ENCODE measurements at places on chromosomes 3 and 15.

DNA sequence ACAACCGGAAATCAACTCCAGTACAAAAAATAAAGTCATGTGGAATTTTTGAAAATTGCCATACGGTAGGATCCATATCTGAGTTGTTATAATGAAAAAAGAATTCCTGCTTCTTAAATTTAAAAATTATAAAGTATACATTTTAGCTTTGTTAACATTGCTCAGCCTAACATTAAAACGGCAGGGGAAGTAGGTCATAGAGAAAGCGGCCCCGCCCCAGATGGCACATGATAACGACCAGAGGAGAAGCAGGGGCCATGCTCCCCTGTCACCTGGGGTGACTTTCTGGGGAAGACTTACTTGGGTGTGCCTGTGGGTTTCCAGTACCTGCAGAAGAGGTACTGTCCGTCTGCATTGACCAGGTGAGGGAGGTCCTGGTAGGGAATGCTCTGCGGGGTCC, 921 bp downstream of the MGLL start:
- DNase-seq, result no peak

DNA sequence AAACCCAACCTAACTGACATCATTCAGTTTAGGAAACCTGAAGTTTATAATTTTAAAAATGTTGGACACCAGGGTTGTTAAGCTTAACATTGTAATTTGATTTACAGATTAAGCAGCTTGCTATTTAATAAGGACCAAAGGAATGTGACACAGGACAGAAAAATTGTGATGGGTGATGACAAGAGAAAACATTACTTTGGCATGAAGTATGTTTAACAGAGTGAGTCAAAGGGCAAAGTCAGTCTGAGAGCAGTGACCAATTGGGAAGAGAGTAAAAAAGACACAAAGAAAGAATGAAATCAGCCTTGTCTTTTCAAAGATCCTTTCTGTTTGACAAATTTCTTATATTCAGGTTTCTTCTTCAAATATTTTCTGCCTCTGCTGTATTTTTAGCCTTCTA, 1301.6 kb downstream of the SI start:
- no peak for DNase-seq

- DNase-seq, result no peak
These were observed 1.1 kb downstream of the IQCF6 start for GRCh38 chr3:51777985-51778384.

GRCh38 chr3:23175341-23176083, 27.6 kb upstream of the UBE2E2 start:
- no peak for DNase-seq

GRCh38 chr3:29827756-29828155, 546.9 kb downstream of the RBMS3 start:
- DNase-seq, result no peak

GRCh38 chr3:56368846-56369245, 99.4 kb downstream of the ERC2 start:
- no peak for DNase-seq

- DNase-seq, result no peak
These were observed 36.6 kb upstream of the MGLL start for GRCh38 chr3:127858937-127859336.

DNA sequence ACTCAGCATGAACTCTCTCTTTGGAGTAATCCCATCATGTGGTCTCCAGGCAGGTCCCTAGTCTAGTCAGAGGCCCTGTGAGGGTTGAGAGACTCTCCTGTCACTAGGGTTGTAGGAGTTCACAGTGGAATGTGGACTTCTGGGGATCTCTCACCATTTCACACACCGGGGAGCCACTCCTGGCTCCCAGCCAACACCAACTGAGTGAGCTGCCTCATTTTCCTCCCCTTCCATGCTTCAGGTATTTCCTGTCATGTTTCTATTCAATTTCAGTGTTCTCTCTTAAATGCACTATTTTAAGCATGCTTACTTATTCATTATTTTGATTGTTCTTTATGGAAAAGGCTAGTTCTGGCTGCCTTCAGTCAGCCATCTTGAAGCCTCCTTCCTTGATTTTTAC, 467.5 kb upstream of the ARL6 start:
- DNase-seq, result no peak

GRCh38 chr3:143536817-143537535, 311.3 kb downstream of the SLC9A9 start:
- no peak for DNase-seq

DNA sequence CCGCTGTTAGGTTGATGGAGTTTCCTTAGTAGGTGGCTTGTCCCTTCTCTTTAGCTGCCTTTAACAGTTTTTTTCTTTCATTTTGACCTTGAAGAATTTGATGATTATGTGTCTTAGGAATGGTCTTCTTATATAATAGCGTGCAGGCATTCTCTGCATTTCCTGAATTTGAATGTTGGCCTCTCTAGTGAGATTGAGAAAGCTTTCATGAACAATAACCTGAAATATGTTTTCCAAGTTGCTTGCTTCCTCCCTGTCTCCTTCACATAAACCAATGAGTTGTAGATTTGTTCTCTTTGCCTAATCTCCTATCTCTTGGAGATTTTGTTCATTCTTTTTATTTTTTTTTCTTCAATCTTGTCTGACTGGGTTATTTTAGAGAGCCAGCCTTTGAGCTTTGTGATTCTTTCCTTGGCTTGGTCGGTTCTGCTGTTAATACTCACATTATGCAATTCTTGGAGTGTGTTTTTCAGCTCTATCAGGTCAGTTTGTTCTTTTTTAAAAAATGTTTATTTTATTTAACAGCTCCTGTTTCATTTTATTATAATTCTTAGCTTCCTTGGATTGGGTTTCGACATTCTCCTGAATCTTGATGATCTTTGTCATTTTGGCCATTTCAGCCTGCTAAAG, 627.9 kb downstream of the SI start:
- no peak for DNase-seq

GRCh38 chr15:99371180-99372103, 120.2 kb downstream of the LRRC28 start:
- no peak for DNase-seq

DNA sequence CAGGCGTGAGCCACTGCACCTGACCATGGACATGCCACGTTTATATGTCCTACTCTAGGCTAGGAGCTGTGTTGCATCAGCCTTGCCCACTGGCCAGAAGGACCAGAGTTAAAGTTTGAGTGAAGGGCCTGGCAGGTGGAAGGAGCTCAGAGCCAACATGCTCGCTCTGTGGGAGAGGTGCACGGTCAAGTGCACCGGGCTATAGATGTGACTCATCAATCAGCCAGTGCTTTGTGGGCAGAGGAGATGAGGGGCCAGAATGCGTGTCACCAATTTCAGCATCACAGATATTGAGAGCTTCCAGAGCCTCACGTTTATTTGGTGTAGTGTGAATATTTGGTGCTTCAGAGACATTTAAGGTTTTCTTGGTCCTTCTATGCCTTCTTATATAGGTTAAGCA, 137.3 kb upstream of the KBTBD8 start:
- no peak for DNase-seq

GRCh38 chr15:93034512-93034911, 54.5 kb downstream of the RGMA start:
- no peak for DNase-seq

DNA sequence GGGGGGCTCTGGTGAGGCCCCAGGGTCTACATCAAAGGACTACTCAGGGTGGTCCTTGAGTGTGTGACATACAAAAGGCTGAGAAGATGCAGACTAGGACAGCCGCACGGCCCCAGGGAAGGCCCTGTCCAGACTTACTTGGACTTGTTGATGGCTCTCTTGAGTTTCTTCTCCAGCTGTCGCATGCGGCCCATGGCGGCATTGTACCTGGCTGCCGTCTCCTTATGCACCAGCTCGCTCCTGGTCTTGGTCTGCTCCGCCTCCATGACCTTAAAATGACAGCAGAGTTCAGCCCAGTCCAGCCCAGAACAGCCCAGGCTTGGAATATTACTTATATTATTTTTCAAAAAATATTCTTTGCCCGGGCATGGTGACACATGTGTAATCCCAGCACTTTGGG, 56.0 kb downstream of the CAPN7 start:
- no peak for DNase-seq

- DNase-seq, result no peak
These were observed 409.8 kb upstream of the TMCO5A start for GRCh38 chr15:37524601-37525000.

DNA sequence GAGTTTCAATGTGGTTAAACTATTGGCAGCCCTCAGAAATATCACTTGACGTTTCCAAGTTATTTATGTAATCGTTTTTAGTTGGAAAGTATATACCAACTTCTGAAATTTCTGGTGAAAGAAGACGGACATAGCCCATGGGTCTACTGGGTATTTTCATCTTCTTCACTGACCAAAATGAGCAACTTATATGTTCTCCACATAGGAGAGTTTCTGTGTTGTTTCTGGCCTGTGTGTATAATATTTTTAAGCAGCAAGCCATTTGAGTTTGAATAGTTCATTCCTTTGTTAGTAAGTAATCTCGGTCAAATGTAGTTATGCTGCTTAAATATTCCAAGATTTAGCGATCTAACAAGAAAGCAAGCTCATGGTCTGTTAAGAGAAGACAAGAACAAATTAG, 57.3 kb downstream of the ADAMTSL3 start:
- no peak for DNase-seq

DNA sequence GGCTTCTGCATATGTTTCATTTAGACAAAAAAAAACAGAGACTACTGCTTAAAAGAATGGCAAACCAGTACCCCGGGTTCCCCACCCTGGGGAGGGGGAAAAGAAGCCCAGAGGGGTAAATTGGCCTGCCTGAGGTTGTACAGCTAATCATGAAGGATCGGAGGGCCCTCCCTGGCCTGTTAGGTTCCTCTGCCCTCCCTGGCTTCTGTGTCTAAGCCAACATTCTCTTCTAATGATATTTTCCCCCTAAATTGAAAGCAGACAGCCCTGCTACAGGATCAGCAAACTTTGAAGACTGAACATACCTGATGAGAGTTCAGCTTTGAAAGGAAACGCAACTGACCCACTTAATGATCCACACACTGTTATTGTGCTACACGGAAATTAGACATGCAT, 2.5 kb downstream of the ARHGAP31 start:
- DNase-seq, result no peak

DNA sequence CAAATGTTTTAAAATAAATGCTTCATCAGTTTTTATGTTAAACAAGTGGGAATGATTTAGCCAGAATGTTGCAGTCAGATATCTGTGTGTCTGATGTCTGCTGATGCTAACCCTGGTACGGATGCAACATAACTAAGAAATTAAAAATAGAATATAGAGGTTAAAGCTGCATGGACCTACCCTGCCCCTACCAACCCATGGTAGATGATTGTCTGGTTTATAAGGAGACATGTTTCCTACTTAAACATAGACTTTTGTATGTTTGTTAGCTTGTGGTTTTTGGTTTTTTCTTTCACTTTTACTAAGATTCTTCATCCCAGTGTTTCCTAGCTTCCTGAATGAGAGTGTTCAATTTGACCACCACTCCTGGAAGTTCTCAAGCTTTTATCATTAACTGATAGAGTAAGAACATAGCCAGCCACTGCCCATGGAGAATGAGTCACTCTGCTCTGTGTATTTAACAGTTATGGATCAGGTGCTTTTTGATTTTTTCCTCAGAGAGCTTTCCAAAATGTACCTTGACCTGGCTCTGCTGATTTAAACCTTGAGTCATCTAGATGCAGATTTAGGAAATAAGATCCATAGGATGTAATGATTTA, 70.7 kb upstream of the VEPH1 start:
- no peak for DNase-seq

- no peak for DNase-seq
These were observed 244.5 kb downstream of the ZIC4 start for GRCh38 chr3:147161833-147162232.

Data from stimulated activated CD8-positive, alpha-beta memory T cell treated with anti-CD3 and anti-CD28 coated beads, Interleukin-2, amount 100 ng/mL, for 1 hour (primary cell).